ENCODE measurements at places on chromosomes 2 and 18.
A peak's percentile ranks its signal among the peaks of the same experiment; 100 is the strongest.

- DNase-seq = no peak
These were observed 568.5 kb downstream of the ARHGAP15 start for GRCh38 chr2:143697744-143698143.

DNA sequence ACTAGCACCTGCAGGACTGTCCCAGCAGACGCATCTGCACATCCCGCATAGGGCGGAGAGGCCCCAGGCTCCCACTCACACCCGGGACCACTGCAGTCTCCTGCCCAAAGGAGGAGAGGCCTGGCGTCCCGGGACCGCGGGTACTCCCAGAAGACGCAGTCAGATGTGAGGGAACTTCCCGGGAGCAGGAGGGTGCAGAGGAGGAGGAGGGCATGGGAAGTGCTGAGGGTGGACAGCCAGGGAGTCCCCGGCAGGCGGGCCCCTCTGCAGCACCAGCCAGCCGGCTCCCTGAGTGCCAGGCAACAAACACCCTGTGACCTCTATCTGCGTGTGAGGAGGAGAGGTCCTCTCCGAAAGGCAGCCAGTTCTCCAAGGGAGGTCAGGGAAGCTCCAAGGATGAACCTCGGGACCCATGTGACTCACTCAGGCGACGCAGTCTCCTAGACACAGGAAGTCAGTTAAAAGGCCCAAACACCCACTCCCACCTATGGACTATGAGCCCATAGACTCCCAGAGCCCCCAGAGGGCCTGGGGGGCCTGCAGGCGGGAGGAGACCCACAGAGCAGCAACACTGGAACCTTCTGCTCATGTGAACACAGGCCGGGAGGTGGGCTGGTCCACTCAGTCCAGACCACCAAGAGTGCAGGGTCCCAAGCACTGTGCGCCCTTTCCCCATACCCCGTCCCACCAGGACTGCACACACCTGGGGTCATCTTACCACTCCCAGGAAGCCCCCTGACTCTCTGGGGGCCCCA is 4.2 kb downstream of the PXDN start:
- no peak for DNase-seq

DNA sequence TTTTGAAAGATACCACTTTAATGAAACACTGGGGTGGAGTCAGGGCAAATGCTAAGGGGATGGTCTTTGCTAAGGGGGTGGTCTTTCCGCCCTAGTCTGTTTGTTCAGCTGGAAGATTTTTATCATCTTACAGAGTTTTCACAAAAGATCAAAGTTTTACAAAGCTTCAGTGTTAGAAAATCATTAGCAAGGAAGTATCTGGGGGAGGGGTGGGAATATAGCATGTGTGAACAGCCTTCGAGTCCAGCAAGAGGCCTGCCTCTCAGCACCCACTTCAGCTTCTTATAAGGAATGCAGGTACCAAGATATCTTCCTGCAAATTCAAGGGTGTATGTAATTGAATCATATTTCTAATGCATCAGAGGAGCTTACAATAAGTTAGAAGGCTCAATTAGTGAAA is 112.9 kb downstream of the RAPGEF4 start:
- DNase-seq = no peak

GRCh38 chr18:45321520-45321919 is 293.8 kb upstream of the SLC14A2 start:
- no peak for DNase-seq

GRCh38 chr2:12493031-12493513 is 223.7 kb upstream of the TRIB2 start:
- peak; percentile 30 for DNase-seq

DNA sequence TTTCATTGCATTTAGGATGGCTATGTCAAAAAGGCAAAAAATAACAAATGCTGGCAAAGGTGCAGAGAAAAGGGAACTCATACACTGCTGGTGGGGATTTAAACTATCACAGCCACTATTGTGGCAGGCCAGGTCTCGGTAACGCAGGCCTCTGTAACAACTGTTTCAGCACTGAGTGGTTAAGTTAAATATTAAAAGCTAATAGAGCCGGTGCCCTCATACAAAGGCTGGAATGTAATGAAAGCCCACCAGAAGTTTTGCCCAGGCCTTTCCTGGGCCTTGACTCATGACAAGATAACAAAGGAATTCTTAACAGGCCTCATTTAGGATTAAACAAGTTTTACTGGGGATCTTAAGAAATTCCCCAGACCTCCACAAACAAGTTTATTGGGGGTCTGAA is 10.7 kb downstream of the MERTK start:
- no peak for DNase-seq

GRCh38 chr2:234491897-234492296 is 5.0 kb downstream of the ARL4C start:
- DNase-seq = peak; percentile 57

GRCh38 chr2:39225567-39225966 is 18.2 kb downstream of the CDKL4 start:
- no peak for DNase-seq

GRCh38 chr2:79861059-79861374 is 348.2 kb downstream of the CTNNA2 start:
- no peak for DNase-seq

GRCh38 chr18:62389761-62390481 is 64.8 kb downstream of the TNFRSF11A start:
- DNase-seq = no peak

- DNase-seq = no peak
These were observed 35.6 kb downstream of the GDF7 start for GRCh38 chr2:20702563-20702962.

DNA sequence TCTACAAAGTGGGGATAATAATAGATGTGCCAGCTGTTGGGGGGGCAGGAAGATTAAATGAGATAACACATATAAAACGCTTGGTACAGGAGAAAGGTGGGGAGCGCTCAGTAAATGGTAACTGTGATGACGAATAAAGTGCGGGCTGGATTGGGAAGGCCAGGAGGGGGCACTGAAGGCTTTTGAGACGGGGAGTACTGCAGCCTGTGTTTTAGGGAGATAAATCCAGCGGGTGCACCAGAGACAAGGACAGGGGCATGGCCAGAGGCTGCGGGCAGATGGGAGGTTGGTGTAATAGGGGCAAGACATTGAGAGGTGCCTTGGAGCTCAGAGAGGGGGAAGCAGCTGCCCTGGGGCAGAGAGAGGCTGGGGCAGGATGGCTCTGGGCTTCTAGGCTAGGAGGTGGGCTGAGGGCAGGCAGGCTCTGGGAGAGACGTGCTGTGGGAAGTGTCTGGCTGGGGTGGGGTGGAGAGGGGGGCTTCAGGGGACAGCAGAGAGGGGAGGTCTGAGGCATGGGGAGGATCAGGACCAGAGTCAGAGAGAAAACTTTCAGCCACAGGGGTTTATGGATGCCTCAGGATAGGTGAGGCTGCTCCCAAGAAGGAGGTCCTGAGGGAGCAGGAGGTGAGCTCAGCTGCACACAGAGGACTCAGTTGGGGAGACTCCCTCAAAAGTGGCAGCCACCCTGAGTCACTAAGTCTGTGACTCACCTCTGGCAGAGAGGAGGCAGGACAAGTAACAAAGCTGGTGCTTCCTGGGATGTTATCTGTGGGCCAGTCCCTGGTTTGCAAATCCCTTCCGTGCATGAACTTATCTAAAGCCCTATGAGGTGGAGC is 18.8 kb downstream of the TEX44 start:
- no peak for DNase-seq

- peak; percentile 80 for DNase-seq
These were observed 89.6 kb downstream of the UXS1 start for GRCh38 chr2:106104332-106105062.

GRCh38 chr2:186189816-186190215 is 296.2 kb upstream of the ZC3H15 start:
- no peak for DNase-seq

DNA sequence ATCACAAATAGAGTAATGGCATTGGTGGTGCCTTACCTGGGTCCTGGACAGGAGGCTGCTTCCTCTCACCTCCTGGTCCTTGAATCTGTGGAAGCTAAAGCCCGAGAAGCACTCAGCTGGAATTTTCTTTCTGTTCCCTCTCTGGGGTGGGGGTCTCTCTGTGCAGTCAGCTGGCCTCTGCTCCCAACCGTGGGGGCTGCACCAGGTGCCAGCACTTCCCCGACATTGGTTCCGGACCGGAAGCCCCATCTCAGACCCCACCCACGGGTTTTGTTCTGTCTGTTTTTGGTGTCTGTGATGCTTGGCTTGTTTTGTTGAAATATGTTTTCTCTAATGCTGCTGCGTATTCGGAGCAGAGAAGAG is 154.7 kb downstream of the TWIST2 start:
- no peak for DNase-seq

GRCh38 chr2:8595811-8596600 is 85.8 kb upstream of the ID2 start:
- no peak for DNase-seq

GRCh38 chr2:28658369-28658768 is 93.3 kb upstream of the PPP1CB start:
- no peak for DNase-seq

DNA sequence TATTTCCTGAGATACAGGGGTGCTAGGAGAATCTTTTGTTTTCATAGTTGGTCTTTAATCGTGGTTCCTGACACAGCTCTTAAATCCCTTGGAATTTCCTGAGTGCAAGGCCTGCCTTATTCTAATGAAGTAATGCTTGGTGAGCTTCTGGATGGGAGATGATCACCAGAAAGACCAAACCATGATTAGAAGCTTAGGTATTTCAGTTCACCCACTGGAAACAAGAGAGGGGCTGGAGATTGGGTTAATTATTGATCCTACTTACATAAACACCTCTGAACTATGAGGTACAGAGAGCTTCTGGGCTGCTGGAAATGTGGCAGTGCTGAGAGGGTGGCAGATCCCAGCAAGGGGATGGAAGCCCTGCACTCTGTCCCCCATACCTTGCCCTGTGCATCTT is 406.8 kb downstream of the THSD7B start:
- no peak for DNase-seq

- no peak for DNase-seq
These were observed 62.1 kb upstream of the NFE2L2 start for GRCh38 chr2:177326591-177326990.

- DNase-seq = no peak
These were observed 569.2 kb downstream of the ZEB2 start for GRCh38 chr2:143950704-143951103.

GRCh38 chr2:14905571-14905970 is 273.1 kb downstream of the LRATD1 start:
- DNase-seq = no peak

- DNase-seq = peak; percentile 31
These were observed 38.8 kb downstream of the PPP4R1 start for GRCh38 chr18:9575558-9575957.

- DNase-seq = no peak
These were observed 20.6 kb upstream of the ST8SIA3 start for GRCh38 chr18:57331718-57332117.

GRCh38 chr2:128720080-128721022 is 401.7 kb upstream of the HS6ST1 start:
- no peak for DNase-seq

Measured in CD4-positive, alpha-beta T cell treated with Interleukin-21 for 1 hour (primary cell).